ENCODE measurements at places on chromosomes 16 and 17.

GRCh38 chr17:38701504-38702165 is 3.4 kb upstream of the MLLT6 start:
- DNase-seq, result no peak

DNA sequence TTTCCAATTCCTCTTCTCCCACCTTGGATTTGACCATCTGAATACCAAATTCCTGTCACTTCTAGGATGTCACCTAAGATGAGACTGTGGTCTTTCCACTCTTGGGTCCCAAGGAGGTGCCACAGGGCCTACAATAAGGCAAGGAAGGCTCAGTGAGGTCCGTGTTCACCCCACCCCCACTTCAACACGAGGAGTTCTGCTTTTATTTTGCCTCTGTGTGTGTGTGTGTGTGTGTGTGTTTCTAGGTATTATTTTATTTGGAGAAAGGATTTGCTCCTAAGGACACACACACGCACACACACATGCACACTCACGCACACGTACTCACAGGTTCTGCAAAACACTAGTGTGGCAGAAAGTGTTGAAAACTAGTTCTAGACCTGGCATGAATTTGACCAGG is 24.5 kb upstream of the PHOSPHO1 start:
- DNase-seq, result no peak

- no peak for DNase-seq
Measured at GRCh38 chr16:14307059-14307526, 236.0 kb downstream of the MRTFB start.

- peak; percentile 94 for DNase-seq
Measured at GRCh38 chr16:70657956-70658355, 11.6 kb downstream of the IL34 start.

Measured in SHP77 (cell line).